ENCODE measurements at places on chromosomes 12 and 14.
A peak's percentile ranks its signal among the peaks of the same experiment; 100 is the strongest.

- DNase-seq: no peak
Measured at GRCh38 chr14:82482345-82482744, 948.7 kb upstream of the SEL1L start.

- DNase-seq: no peak
Measured at GRCh38 chr14:33016613-33017012, 77.9 kb downstream of the NPAS3 start.

- no peak for DNase-seq
Measured at GRCh38 chr14:21025371-21026273, 761 bp upstream of the NDRG2 start.

DNA sequence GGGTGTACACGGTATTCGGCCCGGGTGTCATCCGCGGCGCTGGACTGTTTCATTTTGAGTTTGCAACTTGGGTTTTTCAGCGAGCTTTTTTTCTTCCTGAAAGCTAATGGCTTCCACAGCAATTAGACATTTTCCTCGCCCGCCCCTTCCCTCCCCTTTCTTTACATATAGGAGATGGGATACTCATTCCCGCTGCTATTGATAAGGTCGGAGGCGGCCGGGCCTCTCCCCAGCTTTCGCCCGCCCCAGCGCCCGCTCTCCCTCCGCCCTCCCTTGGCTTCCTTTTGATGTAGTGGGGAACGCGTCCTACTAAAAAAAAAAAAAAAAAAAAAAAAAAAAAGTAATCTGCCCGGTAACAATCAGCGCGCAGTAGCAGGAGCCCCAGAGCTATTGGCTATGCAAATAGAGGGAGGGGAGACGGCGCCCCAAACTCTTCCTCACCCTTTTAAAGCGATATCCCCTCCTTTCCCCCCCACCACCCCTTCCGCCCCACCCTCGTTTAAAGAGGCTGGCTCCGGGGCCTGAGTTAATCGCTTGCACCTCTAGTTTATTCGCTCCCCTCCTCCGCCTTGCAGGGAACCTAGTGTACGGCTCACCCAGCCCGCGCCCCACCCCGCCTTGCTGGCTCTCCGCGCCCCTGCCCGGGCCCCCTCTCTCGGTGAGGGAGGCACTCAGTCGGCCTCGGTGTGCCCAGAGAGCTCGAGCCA is 1.7 kb upstream of the CCND2 start:
- no peak for DNase-seq

DNA sequence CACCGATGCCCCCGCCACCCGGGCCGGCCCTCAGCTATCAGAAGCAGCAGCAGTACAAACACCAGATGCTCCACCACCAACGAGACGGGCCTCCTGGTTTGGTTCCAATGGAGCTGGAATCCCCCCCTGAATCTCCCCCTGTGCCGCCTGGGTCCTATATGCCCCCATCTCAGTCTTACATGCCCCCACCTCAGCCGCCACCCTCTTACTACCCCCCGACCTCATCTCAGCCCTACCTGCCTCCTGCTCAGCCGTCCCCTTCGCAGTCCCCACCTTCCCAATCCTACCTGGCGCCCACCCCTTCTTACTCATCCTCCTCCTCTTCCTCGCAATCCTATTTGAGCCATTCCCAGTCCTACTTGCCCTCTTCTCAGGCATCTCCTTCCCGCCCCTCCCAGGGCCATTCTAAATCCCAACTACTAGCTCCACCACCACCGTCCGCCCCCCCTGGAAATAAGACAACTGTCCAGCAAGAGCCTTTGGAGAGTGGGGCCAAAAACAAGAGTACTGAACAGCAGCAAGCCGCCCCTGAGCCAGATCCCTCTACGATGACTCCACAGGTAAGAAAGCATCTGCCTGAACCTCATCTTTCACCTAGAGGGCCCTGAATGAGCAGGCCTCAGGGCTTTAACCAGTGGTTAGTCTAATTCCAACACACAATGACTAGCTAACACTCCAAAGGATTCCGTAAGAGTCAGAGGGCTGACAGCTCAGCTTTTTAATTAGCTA is 851 bp downstream of the YLPM1 start:
- DNase-seq: no peak

GRCh38 chr12:109266106-109266879 is 42.8 kb downstream of the FOXN4 start:
- DNase-seq: no peak

- DNase-seq: no peak
Measured at GRCh38 chr14:28877923-28878322, 111.3 kb downstream of the FOXG1 start.

DNA sequence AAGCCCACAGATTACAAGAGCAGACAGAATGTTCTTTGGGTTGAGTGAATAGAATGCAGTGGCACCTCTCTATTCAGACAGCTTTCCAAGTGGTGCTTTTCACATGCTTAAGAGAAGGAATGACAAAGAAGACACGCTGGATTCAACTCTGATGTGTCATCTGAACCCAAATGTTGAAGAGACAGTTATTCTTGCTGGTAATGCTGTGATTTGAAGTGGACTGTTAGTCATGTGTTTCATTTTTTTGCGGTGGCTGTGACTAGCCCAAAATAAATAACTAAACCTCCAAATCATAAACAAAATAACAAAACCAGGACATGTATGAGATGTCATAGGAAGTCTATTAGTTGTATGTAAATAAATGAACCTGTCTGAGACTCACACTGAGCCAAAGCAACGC is 391.8 kb upstream of the PRICKLE1 start:
- no peak for DNase-seq

DNA sequence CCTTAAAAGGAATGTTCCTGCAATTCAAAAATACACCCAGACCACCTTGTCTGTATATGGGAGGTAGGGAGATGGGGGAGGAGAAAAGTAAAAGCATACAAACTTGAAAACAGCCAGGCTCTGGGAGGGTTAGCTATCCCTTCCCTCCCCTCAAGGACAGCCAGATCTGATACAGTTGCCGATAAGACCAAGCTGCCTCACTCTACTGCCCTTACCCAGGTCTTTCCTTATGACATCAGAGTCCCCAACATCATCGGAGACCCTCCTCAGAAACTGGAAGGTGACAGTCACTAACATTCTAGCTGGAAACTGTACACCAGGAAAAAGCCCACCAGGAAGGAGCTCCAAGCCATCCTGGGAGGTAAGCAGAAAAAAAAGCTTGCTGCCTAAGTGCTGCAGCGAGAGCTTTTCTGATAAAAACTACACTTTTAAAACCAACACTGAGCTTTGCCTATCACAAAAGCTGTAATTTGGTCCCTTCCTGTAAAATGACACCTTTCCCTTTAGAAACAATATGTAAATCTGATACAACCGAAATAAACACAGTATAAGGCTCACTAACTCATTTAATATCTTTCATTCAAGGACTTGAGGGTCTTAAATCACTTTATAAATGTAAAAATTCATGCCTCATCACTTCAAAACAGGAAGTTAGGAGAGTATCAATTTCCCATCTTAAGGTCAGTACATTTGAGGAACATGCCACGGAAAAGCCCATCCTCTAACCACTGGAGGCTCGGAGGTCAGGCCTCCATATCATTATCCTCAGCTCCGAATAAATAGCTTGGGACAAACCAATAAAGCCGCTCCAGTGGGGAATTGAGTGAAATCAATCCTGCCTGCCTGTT is 20.4 kb upstream of the PLEKHH1 start:
- DNase-seq: no peak

DNA sequence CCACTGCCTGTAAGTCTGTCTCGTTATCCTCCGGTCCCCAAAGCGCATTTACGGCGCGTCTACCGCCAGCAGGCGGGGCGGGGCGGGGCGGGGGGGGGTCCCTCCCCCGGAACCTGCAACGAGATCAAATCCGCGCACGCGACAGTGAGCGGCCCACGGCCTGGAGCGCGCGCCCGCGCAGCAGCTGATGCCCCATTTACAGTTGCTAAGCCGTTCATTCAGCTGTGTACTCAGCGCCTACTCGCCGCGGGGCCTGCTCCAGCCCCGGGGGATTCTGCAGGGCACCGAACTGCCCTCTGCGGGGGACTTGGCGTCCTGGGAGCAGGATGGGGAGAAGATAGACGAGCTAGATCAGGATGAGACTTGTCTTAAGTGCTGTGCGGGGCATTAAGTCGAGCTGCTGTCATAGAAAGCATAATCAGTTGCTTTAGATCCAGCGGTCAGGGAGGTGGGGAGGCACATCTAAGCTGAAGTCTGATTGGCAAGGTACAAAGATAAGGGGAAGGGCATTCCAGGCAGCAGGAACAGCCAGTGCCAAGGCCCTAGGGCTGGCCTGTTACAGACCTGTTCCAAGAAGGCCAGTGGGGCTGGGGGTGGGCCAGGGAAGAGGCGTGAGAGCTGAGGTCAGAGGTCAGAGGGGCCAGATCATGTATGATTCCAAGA is 1.4 kb upstream of the CCDC85C start:
- peak; percentile 31 for DNase-seq

DNA sequence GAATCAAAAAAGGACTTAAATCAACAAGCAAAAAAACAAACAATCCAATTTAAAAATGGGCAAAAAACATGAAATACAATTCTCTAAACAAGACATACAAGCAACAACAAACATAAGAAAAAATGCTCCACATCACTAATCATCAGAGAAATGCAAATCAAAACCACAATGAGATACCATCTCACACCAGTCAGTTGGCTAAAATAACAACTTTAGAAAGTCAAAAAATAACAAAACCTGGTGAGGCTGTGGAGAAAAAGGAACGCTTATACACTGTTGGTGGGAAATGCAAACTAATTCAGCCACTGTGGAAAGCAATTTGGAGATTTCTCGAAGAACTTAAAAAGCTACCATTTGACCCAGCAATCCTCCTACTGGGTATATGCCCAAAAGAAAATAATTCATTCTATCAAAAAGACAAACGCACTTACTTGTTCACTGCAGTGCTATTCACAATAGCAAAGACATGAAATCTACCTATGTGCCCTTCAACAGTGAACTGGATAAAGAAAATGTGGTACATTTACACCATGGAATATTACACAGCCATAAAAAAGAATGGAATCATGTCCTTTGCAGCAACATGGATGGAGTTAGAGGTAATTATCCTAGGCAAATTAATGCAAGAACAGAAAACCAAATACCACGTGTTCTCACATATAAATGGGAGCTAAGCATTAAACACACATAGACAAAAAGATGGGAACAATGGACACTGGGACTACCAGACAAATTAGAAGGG is 26.9 kb downstream of the PRKD1 start:
- DNase-seq: no peak

- DNase-seq: no peak
Measured at GRCh38 chr12:4701395-4702190, 18.6 kb upstream of the GALNT8 start.

DNA sequence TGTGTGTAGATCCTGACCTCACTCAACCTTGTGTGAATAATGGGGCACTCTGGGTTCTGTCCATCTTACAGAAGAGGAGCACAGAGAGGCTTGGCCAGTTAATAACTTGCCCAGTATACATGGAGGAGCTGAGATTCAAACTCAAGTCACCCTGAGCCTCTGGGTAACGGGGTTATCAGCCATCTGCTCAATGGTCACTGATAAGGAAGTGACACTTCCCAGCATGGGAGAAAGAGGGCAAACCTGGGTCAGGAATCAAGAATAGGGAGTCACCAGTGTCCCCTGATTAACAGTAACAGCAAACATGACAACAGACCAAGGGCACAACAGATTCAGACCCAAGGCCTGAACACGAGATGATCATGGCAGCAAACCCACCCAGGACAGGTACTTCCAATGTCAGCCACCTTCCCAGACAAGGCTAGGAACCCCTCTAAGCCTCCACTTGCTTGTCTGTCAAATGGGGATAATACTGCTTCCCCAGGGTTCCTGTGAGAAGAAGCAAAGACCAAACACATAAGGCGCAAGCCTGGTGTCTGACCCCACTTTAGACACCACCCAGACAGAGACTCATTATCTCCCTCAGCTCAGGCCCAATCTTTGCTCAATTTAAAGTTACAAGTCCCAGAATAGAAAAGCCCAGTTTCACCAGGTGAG is 3.6 kb downstream of the CCDC85C start:
- no peak for DNase-seq

GRCh38 chr12:99493197-99493596 is 154.4 kb upstream of the GARIN6 start:
- DNase-seq: no peak

DNA sequence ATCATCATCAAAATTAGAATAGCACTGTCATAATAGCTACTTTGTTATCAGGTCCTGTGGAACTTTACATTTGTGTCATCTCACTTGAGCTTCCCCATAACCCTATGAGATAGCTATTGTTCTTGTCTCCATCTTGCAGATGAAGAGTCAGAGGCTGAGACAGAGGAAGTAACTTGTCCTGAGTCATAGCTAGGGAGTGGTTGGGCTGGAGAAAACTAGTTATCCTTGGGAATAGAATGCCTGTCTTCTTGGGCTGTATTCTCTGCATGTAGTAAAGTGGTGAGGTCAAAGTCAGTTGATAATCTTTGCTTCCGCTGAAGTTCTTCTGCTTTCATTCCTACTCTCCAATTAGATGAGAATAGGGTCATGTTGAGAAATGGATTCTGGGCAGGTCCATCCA is 117.0 kb downstream of the SMOC1 start:
- DNase-seq: no peak

GRCh38 chr14:99971941-99972747 is 93.1 kb upstream of the EVL start:
- no peak for DNase-seq

- DNase-seq: peak; percentile 53
Measured at GRCh38 chr12:119415714-119416113, 81.2 kb downstream of the CCDC60 start.

DNA sequence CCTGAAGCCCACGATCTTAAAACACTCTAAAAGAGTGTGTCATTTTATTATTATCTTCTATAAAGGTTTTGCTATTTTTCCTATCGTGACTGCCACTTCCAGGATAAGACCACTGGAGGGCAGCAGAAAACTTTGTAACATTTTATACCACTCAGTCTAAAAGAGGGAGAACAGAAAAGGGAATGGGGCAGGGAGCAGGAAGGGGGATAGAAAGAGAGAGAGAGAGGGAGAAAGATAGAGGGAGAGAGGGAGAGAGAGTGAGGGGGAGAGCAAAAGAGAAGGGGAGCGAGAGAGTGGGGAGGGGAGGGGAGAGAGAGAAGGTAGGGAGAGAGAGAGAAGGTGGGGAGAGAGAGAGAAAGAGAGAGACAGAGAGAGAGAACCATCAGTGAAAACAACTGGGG is 2.0 kb upstream of the ART4 start:
- DNase-seq: peak; percentile 3

DNA sequence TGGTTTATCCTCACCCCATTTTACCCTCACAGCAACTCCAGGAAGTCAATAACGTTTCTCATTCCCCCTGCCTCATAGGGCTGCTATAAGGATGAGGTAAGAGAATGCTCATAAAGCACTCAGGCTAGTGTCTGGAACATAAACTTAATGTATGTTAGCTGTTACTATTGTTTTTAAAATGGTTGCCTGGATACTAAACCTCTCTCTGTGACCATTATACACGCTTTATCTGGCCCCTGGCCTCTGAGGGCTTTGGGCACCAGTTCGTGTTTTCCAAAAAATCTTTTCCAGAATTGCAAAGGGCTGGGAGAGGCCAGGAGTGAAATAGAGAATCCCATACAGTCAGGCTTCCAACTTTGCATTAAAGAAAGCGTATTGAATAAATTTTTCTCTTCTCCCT is 113.9 kb downstream of the KTN1 start:
- no peak for DNase-seq

GRCh38 chr14:61337893-61338292 is 16.5 kb downstream of the PRKCH start:
- no peak for DNase-seq

Data from DMS153 (cell line).